Left renal cortex interstitium (tissue), 4 donors: ENCODE measurements at places on chromosomes 2 and 18. TPM values are rescaled to one million over a fixed set of nuclear protein-coding genes. Genes with fewer than 3 reads are reported as not detected.

GRCh38 chr18:54035927-54036326, 188.5 kb downstream of the MBD2 start:
- no peak for DNase-seq

AKAIN1 gene
- not detected for polyA plus RNA-seq

C2orf42 gene
- polyA plus RNA-seq = 17.1 TPM

CCL20 gene
- polyA plus RNA-seq = 0.61 TPM

GRCh38 chr2:157747695-157748370, 119.2 kb upstream of the ACVR1C start:
- DNase-seq = no peak

DNA sequence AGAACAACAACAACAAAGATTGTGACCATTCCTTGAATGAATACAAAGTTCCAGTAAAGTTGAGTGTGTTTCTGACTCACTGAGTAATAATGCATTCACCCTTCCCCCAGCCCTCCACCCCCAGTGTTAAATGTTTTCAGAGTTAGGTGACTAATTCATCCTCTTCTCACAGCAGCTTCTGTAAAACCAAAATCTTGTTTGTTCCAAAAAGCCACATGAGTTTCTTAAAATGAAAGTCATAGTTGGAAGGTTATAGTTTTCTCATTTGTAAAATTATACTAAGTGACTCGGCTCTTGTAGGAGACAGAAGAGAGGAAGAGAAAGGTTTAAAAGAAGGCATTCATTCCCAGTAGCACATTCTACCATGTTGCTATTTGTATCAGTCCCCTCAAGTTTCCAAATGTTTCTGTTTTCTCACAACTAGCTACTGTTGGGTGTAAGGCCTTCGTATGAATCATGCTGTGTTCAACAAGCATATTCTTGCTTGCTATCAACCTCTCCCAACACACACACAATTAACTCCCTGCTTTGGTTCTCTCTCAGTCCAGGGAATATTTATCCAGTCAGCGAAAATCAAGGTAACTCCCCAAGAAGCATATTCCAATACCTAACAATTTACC, 75.3 kb downstream of the MBD2 start:
- DNase-seq = no peak
